ENCODE measurements at places on chromosomes 5 and 9.

GRCh38 chr9:91156451-91157234 is 205.1 kb downstream of the AUH start:
- DNase-seq = no peak

GRCh38 chr9:13033959-13034693 is 245.4 kb downstream of the MPDZ start:
- no peak for DNase-seq

DNA sequence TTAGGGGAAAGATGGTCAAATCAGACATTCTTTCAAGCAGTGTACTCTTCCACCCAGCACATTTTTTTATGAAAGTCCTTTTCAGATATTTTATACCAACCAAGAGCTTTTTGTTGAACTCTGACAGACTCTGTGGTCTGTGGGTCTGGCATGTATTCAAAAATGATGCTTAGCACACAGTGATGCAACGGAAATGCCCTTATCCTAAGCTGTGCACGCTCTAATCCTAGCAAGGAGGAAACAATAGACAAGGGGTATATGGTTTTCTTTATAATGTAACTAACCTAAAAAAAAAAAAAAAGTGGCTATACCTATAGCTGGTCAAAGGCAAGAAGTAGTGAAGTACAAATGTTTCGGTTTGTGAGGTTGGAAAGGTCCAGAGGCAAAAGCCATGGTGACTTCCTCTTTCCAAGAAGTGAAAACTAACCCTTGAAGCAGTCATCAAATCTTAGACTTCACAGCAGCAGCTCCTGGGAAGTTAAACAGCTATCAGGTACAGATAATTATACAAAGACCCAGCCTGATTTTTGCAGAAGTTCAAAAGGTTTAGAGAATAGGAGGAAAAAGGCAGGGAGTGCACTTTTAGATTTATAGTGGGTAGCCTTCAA is 82.5 kb downstream of the SEMA6A start:
- no peak for DNase-seq

GRCh38 chr5:151868451-151868850 is 56.2 kb downstream of the GLRA1 start:
- DNase-seq = no peak

DNA sequence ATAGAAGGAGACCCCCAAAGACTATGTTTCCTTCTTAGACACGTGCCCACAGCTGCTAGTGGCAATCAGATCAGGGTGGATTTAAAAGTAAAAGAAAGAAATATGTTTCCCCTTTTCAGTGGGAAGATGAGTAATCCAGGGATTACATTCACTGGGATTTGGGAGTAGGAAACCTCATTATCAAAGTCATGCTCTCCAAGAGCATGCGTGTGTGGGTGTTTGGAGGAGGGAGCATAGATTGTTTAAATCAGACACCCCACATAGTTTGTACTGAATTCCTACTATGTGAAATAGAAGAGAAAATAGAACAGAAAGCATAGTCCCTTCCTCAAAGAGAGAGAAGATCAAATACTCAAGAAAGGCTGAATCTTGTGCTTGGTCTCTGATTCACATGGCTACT is 65.5 kb upstream of the TBCA start:
- no peak for DNase-seq

DNA sequence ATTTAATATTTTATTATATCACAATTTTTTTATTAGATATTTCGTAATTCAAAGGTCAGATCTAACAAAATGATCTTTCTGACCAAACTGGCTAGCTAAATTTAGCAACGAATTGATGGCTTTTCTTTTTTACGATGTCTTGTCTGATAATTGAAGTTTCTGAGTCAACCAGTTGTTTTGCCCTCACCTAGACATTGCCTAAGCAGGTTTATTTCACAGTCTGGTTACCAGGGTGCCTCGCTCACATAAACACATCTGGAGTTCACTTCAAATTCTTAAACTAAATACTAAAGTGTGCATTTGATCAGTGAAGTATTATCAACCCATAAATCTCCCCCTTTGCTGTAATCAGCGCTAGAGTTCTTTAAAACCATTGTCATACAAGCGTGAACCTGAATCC is 448.3 kb downstream of the TLE4 start:
- no peak for DNase-seq

DNA sequence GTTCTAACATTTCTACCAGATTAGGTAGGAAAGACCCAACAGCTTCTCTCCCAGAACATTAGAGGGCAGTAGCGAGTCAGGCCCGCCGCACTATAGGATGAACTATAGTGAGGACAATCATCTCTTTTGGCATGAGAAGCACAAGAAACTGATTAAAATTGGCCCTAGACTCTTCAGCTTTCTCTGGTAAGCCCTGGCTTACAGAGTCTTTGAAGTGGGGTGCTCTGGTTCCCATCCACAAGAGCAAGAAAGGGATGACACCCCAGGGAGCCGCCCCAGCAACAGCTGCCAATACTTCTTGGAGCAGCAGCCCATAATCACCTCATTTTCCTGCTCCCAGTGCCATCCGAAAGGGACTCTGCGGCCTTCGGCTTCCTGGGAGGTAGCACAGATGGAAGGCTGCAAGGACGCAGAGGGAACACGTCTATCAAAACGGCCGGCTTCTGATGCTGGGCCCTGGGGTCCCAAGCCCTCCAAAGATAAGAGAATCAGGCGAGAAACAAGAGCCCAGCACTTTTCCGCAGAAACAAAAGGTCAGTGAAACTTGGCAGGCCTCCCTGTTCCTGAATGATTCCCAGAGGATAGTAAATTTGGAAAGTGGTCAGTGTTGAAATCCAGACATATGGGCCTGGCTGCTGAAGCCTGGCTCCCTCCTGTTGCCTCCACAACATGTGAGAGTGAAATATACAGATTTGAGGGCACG is 69.3 kb downstream of the HSD17B3 start:
- no peak for DNase-seq

Data from activated CD4-positive, alpha-beta T cell treated with anti-CD3 and anti-CD28 coated beads, Interleukin-2, amount 50 U/mL, for 4 hours (primary cell).